Type B pancreatic cell (in vitro differentiated cells): ENCODE measurements at places on chromosomes 5 and 9. TPM values are rescaled to one million over a fixed set of nuclear protein-coding genes. Genes with fewer than 3 reads are reported as not detected.

DNA sequence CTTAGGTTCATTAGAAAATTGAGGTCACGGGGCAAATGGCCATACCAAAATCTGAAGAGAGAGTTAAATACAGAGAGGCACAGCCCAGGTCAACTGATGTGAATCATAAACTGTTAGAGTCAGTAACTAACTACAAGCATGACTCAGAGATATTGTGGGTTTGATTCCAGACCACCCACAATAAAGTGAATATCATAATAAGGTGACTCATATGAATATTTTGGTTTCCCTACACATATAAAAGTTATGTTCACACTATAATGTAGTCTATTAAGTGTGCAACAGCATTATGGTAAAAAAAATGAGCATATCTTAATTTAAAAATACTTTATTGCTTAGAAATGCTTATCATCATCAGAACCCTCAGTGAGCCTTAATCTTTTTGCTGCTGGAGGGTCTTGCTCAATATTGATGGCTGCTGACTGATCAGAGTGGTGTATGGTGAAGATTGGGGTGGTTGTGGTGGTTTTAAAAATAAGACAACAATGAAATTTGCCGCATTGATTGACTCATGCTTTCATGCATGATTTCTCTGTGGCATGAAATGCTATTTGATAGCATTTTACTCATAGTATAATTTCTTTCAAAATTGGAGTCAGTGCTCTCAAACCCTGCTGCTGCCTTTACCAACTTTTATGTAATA is 53.1 kb upstream of the EDIL3 start:
- no peak for DNase-seq

- DNase-seq = no peak
These were observed 11.1 kb downstream of the WDR5 start for GRCh38 chr9:134146774-134147493.

GRCh38 chr9:35741740-35742139 is 7.3 kb downstream of the GBA2 start:
- no peak for DNase-seq

GRCh38 chr9:127721391-127721821 is 5.5 kb downstream of the TTC16 start:
- no peak for DNase-seq

The SLC28A3 gene
- 2.4 and 7.2 TPM in 2 replicates for total RNA-seq

The GARIN3 gene
- not detected in 2 replicates for total RNA-seq

The TSSK1B gene
- total RNA-seq = 0.12 and 0.24 TPM in 2 replicates

DNA sequence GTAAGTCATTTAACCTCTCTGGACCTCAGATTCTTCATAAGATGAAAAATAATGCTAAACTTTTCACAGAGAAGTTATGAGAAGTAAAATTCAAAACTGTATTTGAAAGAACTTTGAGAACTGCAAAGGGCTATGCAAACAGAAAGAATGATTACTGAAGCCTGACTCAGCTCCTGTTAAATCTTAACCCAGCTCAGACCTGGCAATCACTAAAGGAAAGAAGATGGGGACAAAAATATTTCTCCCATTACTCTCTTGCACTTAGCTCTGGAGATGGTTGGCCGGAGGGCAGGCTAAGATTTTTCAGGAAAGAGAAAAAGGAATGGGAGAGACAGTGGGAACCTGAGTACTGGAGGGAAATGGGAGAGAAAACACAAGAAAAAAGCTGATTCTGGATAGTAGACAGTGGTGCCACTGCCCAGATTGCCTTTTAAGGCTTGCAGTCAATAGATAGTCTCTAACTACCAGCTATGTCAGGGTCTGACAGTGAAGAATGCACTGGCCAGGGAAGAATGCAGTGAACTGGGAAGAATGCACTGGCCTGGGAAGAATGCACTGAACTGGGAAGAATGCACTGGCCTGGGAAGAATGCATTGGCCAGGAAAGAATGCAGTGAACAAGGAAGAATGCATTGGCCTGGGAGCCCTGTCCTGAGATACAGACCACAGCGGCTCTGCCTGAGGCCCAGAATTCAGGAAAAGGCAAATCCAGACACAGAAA is 25.2 kb upstream of the CEMIP2 start:
- DNase-seq = no peak

The PCDHGB7 gene
- 4.4 and 8.5 TPM in 2 replicates for total RNA-seq

The SYK gene
- total RNA-seq = 13.0 and 22.6 TPM in 2 replicates

The GALNT12 gene
- 25.8 and 32.9 TPM in 2 replicates for total RNA-seq

- no peak for DNase-seq
These were observed 28.8 kb downstream of the SMARCA2 start for GRCh38 chr9:2043881-2044462.

The GCNT4 gene
- 7.1 and 8.3 TPM in 2 replicates for total RNA-seq

- DNase-seq = no peak
These were observed 292.7 kb downstream of the RAB3C start for GRCh38 chr5:58875599-58875998.

The OBP2B gene
- total RNA-seq = not detected in 2 replicates

DNA sequence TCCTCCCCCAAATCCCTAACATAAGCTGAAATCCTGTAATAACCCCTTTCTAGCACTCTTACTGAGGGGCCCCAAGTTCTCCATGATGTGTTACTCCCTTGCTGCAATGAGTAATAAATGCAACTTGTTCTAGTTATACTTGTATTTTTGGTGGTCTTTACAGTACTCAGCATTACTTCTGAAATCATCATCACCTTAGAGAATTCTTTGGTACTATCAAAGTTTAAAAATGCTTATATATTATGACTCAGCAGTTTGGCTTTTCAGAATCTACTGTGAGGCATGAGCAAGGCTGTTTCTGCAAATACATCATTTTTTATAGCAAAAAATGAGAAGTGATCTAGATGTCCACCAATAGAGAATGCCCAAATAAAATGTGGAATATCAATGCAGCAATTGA is 20.7 kb upstream of the ROPN1L start:
- no peak for DNase-seq
